ENCODE measurements at places on chromosomes 5 and 9.

DNA sequence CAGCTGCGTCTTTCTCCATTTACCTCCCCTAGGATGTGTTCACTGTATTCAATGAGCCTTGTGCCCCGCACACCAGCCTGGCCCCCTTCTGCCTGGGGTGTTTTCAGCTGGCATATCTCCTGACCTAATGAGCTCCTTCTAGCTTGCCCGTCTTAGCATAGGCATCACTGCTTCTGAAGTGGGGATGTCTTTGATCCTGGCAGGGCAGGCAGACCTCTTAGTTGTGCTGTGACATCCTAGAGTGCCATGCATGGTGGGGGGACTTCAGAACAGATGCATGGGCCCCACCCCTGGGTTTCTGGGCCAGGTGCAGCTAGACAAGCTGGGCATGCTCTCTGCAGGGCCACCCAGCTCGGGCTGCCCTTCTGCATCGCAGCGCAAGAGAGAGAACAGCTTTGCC lies 172.7 kb downstream of the GADD45G start:
- DNase-seq: no peak

DNA sequence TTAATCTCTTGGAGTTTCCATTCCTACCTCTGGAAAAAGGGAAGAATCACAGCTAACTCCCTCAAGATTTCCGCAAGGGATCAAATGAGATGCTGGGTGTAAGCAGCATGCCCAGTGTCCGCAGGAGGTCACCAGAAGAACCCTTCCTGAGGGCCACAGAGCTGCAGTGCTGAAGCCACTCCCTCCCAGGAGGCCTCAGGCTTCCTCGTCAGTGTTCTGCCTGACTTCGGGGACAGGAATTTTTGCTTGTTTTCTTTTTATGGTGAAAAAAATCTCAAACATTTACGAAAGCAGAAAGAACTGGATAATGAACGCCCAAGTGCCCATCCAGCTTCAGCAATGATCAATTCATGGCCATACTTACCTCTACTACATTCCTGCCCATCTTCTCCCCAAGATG lies 183.0 kb downstream of the CDK5RAP2 start:
- no peak for DNase-seq

- no peak for DNase-seq
Observed at GRCh38 chr9:95870906-95871305, 4.6 kb upstream of the ERCC6L2 start.

DNA sequence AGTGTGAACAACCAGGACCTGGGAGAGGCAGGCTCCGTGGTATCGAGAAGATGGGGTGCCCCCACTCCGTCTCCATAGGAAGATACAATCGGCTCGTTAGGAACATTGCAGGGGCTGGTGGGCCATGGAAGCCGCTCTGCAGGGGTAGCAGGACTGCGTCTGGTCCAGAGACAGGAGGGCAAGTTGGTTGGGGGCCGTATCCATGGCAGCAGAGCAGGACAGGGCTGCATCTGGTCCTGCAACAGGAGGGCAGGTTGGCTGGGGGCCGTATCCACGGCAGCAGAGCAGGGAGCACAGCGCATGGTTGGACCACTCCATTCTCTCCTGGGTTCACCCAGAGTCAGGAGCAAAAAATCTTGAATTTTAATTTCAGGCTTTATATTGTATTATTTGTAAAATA lies 98.2 kb downstream of the ANKRD33B start:
- no peak for DNase-seq

DNA sequence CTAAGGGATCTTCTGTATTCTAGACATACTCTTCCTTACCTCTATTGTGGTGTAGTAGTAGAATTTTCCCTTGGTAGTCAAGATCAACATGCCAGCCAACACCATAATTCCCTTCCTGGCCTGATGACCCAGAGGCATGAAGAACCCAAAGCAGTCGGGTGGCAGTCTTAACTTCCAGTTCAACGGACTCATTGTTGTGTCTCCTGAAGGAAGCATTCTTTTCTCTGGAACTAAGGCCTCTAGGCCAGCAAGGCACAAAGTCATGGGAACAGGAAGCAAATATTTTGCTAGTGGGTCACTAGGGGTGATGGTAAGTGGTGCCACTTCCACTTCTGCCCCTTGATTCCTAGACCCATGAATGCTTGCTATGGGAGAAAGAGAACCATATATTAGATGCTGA lies 55.2 kb upstream of the DAPK1 start:
- DNase-seq: peak; percentile 29

GRCh38 chr5:33854733-33855151 lies 37.0 kb downstream of the ADAMTS12 start:
- DNase-seq: peak; percentile 95

DNA sequence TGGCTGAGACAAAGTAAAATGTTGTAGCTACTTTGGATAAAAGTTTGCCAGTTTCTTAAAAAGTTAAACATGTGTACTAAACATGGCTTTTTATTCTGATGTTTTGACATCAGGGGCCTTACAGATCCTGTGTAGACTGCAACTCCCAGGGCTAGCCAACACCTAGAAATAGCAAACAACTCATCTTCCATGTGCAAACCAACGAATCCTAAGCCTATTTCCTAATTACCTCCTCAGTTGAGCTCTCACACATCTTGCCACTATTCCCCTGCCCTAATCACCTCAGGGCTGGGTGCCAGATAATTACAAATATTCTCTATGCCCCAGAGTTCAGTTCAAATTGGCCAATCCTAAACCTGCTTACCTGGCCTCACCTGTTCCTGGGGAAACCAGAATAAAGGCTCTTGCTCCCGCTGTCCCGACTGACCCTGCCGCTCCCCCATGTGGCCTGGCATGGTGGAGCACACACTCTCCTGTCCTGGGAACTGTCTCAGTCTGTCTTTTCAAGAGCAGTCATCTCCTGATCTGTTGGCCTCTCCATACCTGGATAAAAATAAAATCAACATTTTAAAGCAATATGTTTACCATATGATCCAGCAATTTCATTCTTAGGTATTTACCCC lies 37.1 kb upstream of the FAM169A start:
- no peak for DNase-seq

- no peak for DNase-seq
Observed at GRCh38 chr9:122777935-122778627, 10.7 kb upstream of the OR5C1 start.

- peak; percentile 92 for DNase-seq
Observed at GRCh38 chr5:39231705-39232525, 12.6 kb upstream of the FYB1 start.

DNA sequence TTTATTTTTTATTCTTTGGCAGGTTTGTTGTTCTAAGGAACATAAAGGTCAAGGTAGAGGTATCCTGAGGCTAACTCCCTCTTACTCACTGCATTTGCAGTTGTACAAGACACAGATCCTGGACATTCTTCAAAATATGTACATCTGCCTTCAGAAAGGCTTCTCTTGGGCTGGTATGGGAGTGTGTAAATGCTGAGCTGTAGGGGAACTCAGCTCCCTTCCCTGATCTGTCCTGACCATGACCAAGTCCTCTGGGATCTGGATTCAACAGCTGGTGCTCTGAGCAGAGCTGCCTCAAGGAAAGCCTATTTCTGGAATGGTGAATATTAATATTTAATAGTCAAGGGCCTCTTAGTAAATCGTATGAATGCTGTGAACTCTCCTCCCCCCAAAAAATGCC lies 117.4 kb downstream of the PRKACG start:
- no peak for DNase-seq

DNA sequence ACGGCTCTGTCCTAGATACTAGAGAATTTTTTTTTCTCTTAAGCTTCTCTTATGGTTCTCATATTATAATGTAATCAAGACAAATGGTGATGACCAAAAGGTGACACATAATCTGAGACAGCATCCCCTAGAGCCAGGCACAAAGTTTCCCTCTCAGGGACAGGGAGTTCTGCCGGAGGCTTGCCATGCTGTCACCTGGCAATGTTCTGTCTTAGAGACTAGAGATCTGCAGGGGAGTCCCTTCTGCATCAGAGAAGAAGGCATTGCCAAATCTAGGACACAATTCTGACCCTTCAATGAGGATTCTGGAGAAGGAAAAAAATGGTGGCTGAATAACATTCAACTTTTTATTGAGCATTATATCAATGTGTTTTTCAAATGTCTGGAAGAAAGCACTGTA lies 261.2 kb upstream of the TRPC7 start:
- no peak for DNase-seq

GRCh38 chr5:118924006-118924389 lies 64.3 kb downstream of the DTWD2 start:
- no peak for DNase-seq
